ENCODE measurements at places on chromosomes 7 and 10.

DNA sequence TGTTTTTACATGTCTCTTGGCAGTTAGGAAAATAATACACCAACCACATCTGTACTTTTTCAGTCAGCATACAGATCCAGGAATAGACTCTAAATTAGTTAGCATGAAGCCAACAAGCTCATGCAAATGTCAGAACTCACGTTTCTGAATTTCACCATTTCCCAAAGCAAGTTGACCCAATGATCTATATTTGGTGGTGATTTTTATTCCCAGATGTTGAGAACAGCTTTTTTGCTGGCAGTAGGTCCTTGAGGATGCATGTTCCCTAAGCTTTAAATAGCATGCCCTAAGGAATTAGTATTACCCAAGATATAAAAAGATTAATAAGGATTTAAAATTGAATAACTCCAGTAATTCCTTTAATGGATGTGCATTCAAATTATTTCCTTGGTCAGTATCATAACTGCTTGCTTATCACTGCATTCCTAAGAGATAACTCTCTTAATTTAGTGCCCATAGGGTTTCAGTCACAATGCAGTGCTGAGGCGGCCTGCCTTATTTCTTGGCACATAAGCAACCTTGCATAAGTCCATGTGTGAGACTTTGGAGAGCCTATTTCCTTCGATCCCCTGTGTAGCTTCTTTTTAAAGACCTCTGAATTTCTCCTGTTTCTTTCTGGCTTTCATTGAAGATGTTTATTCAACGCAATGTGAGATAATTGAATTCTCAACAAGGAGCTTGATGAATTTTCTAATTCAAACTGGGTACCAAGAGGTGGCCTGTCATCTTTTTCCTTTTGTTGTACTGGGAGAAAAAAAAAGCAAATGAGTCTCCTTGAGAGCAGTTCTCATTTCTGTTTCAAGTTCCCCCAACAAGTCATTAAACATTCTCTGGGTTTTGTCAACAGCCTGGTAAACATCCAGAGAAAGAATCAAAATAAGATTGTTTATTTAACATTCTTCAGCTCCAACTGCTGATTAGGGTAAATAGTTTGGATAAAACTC is 135.3 kb upstream of the MEOX2 start:
- no peak for DNase-seq

DNA sequence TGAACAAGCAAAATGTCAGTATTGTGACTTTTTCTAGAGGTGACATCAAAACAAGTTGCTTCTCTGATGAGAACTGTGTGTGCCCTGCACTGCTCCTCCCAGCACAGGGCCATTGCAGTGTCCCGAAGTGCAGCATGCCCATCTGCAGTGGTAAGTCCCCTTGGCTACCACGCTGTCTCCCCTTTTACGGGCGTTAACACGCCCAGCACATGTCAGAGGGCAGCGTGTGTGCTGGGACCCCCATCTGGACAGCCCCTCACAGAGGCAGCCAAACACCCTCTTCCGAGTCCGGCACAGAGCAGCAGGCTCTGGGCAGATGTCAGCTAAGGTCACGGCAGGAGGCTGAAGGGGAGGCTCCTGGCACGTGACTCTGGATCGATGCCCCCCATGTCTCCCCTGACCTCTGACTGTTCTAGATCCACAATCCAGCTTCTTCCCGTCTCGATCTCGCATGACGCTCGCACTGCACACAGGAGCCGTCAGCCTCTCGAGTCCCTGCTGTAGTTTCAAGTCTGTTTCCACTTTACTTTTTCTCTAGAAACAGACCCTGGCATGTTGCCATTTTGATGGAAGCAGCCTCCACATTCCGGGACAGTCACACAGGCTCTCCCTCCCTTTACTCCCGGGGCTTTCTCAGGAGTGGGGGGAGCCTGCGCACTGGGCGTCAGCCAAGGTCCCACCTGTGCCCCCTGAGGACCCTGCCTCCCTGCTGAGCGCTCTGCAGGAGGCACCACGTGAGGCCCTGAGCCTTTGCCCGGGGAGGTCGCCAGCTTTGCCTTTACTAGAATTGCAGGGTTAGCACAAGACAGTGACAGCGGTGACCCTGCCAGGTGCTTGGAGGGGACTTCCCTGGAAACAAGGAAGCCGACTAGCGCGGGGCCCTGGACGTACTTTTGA is 133.8 kb downstream of the TCERG1L start:
- DNase-seq: no peak

GRCh38 chr10:49600781-49601400 is 9.2 kb upstream of the SLC18A3 start:
- no peak for DNase-seq

- DNase-seq: no peak
Observed at GRCh38 chr10:108787932-108788331, 1135.4 kb downstream of the XPNPEP1 start.

DNA sequence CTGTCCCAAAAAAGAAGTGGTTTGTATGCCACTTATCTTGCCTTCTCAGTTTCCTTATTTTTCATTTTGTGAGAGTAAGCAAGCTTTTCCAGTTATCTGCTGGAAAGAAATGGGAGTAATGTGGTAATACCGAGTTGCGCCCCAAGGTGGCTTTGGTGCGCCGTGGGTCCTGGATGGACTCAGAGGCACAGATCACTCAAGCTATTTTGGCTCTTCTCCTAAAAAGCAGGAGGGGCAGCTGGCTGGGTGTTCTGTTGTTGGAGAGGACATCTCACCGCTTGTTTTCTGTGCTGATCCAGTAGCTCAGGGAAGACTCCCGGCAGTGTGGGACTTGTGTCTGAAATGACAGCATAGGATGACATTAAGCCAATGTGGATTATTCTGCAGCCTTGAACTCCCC is 16.4 kb downstream of the PRKRIP1 start:
- peak; percentile 67 for DNase-seq

DNA sequence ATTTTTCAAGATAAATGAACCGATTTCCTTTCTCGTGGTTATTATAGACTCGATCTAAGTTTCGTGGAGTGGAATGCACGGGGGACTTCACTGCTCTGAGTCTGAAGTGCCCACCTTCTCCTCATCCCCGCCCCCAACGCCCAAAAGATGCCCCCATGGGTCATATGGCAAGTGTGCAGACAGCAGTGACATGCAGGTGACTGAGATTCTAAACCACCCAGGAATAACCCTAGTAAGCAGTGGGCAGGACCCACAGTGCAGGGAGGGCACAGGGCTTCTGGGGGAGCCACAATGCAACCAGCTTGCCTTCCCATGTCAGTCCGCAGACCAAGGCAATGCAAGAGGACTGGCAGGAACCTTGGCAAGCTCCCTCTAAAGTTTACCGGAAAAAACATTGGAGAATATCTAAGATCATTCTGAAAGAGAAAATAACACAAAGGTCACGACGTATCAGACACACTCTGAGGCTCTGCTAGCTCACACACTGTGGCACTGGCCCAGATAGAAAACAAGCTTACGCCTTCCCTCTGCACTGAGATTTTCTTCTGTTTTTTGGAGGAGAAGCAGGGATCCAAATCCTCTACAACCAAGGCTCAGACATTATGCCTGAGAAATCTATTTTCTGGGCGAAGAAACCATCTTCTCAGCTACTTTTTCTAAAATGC is 239.6 kb downstream of the MAD1L1 start:
- peak; percentile 25 for DNase-seq

DNA sequence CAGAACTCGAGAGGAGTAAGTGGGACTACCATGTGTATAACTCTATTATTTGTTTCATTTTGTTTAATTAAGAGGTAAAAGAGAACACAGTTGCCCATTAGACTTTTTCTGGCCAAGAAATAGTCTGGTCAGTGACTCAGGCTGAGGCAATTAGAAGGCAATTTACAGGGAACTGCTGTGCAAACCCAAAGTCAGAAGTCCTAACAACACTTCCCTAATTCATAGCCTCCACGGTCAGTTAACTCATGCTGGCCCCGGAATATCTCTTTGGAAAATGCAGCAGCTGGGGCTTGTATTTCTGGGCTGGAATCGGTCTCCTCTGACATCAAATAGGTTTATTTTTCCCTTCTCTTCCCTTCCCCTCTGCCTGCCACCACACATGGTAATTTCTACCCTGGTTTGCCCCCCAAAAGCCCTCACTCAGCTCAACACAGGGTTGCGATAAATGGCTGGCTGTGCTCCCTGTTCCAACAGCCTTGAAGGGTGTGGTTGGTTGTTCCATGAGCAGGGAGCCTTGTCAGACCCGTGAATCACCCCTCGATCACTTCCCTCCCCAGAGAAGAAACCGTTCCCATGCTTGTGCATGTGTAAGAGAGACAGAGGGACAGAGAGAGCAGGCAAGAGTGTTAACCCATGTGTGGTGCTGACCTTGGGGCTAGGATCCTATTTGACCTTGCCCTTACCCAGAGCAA is 5.3 kb downstream of the SH3PXD2A start:
- DNase-seq: no peak

DNA sequence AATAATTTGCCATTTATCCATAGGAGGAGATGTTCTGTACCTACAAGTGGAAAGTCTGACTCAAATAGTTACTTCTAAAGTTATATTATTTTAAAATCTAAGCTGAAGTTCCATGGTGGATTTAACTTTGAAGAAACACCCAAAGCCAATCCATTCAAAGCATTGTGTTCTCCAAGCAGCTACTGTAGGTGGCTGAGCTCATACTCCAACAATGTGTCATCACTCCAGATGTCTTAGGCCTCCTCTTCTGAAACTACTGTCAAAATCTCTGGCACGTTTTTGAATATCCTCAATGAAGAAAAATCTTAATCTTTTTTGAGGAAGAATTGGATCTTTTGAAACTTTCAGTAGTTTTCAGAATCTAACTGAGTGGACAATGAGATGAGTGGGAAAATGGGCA is 169.1 kb downstream of the PTEN start:
- DNase-seq: no peak

DNA sequence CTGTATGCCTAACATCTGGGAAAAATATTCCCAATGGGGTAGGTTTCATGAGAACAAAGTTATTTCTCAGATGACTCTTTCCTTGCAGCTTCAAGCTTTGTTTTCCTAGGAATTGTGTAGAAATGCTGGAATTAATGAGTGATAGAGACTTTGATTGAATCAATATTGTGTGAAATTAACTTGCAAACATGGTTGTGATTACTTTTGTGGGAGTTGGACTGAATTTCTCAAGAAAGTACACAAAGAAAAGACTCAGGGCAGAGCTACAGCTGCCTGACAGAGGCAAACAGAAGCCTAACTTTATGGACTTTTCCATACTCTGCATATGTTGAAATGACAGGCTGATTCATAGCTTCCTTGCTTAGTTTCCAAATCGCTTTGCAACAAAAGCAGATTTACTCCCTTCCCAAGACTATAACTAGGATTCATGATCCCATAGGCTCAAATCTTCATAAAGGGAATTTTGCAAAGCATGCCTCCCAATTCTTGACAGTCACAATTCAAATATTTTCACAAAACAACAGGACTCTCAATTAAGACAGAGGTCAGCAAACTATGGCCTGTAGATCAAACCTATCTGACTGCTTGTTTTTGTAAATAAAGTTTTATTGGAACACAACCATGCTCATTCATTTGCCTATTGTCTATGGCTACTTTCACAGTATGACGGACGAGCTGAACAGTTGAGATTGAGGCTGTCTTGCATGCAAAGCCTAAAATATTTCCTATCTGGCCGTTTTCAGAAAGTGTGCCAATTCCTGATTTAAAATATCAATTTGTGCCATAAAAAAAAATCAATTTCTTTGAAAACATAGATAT is 27.6 kb downstream of the NRP1 start:
- no peak for DNase-seq

- no peak for DNase-seq
Observed at GRCh38 chr10:118911363-118911762, 118.2 kb upstream of the NANOS1 start.

GRCh38 chr10:127298381-127298780 is 102.0 kb upstream of the INSYN2A start:
- DNase-seq: no peak

- peak; percentile 90 for DNase-seq
Observed at GRCh38 chr7:95951531-95951930, 179.2 kb downstream of the DYNC1I1 start.

- DNase-seq: no peak
Observed at GRCh38 chr7:151833691-151834090, 43.2 kb downstream of the PRKAG2 start.

GRCh38 chr10:58087896-58088295 is 179.8 kb downstream of the IPMK start:
- no peak for DNase-seq

- DNase-seq: no peak
Observed at GRCh38 chr7:129351320-129351719, 82.9 kb upstream of the STRIP2 start.

- no peak for DNase-seq
Observed at GRCh38 chr7:119090851-119091250, 866.3 kb downstream of the ANKRD7 start.

- DNase-seq: no peak
Observed at GRCh38 chr7:4745971-4746919, 29.2 kb upstream of the AP5Z1 start.

DNA sequence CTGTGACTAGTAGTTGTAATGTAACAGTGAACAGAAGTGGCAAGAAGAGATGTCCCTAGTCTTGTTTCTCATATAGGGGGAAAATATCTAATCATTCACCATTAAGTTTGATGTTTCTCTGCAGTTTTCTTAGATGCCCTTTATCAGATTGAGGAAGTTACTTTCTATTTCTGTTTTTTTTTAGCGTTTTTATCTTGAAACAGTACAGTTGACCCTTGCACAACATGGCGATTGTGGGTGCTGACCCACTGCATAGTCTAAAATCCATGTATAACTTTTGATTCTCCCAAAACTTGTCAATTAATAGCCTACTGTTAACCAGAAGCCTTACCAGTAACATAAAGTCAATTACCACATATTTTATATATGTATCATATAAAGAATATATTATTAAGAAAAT is 192.0 kb downstream of the ADK start:
- DNase-seq: no peak

DNA sequence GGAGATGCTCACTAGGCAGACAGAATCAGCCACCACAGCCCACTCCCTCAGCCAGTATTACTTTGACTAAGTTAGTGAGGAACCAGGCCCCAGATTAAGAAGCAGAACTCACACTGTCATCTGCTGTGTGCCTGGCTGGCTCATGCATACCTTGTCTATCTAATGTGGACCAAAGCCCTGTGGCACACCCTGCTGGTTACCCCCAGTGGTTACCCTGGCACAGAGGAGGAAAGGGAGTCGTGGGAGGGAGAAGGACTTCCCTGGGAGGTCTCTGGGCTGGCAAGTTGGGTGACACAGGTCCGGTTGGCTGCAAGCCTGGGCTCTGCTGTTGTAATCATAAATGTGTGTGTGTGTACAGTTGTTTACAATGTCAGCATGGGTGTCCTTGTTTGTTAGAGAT is 7.5 kb upstream of the SH2D4B start:
- no peak for DNase-seq

DNA sequence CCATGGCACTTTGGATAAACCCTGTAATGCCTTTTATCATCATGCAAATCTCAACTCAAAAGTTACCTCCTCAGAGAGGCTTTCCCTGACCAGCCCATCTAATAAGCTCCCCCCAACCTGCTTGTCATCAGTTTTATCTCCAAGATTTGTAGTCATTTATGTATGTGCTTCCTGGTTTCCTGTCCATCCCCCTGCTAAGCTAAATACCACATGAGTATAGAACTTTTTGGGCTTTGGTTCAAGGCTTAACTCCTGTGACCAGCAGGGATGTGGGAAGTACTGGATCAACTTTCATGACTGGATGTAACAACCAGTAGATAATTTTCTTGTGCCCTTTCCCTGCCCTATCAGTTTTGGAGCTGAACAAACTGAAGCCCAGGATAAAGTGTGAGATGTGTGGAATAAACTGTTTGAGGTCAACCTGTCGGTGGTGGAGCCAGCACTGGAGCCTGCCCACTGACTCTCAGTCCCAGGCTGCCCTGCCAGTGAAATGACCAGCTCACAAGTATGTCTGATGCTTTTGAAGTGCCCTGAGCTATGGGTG is 148.6 kb downstream of the CYP26A1 start:
- no peak for DNase-seq

All from brain (organoid and tissue), 16 donors.